ENCODE measurements at places on chromosomes 2 and 18. TPM values are rescaled to one million over a fixed set of nuclear protein-coding genes. Genes with fewer than 3 reads are reported as not detected.
A peak's percentile ranks its signal among the peaks of the same experiment; 100 is the strongest.

The MAP3K19 gene
- 3.5 TPM for polyA plus RNA-seq

GRCh38 chr2:8090748-8091700 is 590.8 kb upstream of the ID2 start:
- DNase-seq: no peak

The SLC23A3 gene
- polyA plus RNA-seq: 4.7 TPM

GRCh38 chr2:63571291-63571690 is 17.0 kb downstream of the WDPCP start:
- DNase-seq: no peak

The SLC9A2 gene
- 0.21 TPM for polyA plus RNA-seq

DNA sequence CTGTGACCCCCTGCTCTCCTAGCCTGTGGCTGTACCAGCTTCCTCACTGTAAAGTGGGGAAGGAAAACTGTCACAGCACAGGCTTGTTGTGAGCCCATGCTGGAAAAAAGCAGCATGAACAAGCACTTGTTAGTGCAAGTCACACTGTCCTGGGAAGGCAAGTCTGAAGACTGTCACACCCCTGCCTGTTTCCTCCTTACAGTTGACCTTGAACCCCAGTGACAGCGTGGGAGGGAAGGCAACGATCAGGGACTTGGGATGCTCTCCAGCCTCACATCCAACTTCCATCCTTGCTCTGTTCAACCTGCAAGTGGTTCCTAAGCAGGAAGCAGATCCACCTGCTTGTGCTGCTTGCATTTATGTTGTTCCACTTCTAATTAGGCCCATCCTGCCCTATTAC is 311.3 kb upstream of the KLHL29 start:
- DNase-seq: no peak

DNA sequence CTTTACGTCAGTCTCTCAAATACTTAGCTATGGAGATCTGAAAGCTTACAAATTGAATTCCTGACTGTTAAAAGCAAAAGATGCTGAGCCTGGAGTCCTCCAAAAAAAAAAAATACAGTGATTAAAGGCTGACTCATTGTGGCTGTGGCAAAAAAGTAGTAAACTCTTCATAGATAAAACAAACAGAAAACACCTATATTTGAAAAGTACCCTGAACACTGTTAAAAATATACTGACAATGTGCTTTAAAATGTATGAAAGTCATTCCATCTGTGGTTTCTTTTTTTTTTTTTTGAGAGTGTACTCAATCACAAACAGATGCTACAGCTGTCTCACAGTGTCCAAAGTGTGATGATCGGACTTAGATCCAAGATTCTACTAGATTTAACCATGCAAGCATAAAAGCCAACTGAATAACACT is 267.6 kb upstream of the CYP26B1 start:
- DNase-seq: peak; percentile 5

- DNase-seq: no peak
Measured at GRCh38 chr18:27109451-27109850, 75.7 kb downstream of the CHST9 start.

The PLCL1 gene
- polyA plus RNA-seq: 8.6 TPM

DNA sequence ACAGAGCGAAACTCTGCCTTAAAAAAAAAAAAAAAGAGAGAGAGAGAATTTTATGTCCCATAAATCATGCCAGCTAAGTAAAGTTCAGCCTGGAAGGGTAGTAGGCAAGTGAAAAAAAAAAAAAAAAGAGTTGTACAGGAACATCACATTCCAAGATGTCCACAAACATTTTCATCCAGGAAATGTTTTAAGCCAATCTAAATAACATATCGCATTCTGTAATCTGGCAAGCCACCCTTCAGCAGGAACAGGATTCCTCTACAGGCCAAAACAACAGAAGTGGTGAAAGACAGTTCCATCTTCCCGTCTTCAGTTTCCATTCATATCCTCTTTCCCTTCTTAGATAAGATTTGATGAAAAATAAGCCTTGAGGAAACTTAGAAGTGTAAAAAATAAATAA is 1108.1 kb upstream of the DDX18 start:
- no peak for DNase-seq

The FAM237A gene
- polyA plus RNA-seq: not detected

The ACVR2A gene
- 20.7 TPM for polyA plus RNA-seq
